ENCODE measurements at places on chromosomes 12 and 14.

DNA sequence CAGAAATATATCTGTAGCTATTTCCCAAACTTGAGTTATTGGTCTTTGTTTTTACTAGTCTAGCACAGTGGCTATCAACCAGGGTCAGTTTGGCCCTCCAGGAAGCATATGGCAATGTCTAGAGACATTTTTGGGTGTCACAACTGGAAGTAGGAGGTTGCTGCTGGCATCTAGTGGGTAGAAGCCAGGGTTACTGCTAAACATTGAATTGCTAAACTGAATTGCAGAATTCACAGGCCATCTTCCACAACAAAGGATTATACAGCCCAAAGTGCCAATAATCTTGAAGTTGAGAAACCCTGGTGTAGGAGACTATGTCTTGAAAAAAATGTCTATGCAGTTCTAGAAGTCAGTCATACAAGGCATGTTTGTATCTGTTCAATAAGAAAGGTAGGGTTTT lies 27.7 kb downstream of the ARHGAP5 start:
- DNase-seq, result peak; percentile 31

- no peak for DNase-seq
Measured at GRCh38 chr14:61466905-61467280, 145.5 kb downstream of the PRKCH start.

- DNase-seq, result peak; percentile 2
Measured at GRCh38 chr12:114166362-114166761, 200.2 kb upstream of the RBM19 start.

GRCh38 chr14:37034410-37035285 lies 137.8 kb downstream of the SLC25A21 start:
- no peak for DNase-seq

DNA sequence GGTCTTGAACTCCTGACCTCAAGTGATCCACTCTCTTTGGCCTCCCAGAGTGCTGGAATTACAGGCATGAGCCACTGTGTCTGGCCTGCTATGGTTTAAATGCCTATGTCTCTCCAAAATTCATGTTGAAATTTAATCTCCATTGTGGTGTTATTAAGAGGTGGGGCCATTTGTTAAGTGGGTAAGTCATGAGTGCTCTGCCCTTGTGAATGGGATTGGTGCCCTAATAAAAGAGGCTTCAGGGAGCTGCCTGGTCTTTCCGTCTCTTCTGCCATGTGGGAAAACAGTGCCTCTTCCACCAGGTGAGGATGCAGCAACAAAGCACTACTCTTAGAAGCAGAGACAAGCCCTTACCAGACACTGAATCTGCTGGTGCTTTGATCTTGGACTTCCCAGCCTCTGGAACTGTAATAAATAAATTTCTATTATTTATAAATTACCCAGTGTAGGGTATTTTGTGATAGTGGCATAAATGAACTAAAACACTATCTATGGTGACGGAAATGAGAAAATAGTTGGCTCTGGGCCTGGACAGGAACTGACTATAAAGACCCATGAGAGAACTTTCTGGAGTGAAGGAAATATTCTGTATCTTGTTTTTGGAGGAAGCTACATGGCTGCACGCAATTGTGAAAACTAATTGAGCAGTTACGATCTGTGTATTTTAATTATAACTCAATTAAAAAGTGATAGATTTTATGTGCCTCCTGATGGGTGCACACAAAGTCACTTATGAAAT lies 12.1 kb upstream of the ATP23 start:
- no peak for DNase-seq

GRCh38 chr14:30283822-30284446 lies 275.0 kb upstream of the G2E3 start:
- DNase-seq, result peak; percentile 47

- DNase-seq, result no peak
Measured at GRCh38 chr12:67773896-67774295, 125.4 kb downstream of the DYRK2 start.

DNA sequence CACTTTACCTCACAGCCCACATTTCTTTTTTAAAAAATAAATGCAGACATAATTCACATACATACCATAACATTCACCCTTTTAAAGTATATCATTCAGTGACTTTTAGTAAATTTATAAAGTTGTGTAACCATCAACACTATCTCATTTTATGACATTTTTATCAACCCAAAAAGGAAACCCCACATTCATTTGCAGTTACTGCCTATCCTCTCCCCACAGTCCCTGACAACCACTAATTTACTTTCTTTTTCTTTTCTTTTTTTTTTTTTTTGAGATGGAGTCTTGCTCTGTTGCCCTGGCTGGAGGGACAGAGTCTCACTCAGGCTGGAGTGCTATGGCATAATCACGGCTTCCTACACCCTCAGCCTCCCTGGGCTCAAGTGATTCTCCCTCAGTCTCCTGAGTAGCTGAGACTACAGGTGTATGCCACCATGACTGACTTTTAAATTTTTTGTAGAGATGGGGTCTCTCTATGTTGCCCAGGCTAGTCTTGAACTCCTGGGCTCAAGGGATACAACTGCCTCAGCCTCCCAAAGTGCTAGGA lies 1.5 kb upstream of the EP400 start:
- no peak for DNase-seq

- DNase-seq, result no peak
Measured at GRCh38 chr14:24250354-24250753, 7.9 kb upstream of the TINF2 start.

DNA sequence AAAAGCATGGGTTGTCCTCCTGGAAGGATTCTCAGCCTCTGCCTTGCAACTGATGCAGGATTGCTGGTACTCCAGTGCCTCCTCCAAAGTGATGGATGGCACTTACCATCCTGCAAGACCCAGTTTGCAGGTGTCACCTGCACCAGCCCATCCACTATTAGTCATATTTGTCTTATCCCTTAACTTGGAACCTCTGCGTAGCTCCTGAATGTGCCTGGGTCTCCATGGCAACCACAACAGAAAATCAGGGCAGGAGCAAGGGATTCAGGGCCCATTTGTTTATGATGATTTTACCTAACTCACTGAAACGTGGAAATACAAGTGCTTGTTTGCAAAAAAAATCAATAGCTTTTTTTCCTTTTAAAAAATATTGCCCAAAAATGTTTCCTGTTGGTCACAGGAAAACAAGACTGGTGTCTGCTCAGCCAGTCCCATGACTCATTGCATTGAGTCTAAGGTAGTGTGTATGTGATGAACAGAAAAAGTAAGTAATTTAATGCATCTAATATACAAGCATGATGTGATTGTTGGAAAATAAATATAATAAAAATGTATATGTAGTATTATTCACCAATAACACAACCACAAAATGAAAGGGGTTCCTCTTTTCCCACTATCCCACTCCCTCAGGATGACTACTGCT lies 1196.3 kb upstream of the TMEM132C start:
- DNase-seq, result no peak

- peak; percentile 15 for DNase-seq
Measured at GRCh38 chr14:55645145-55645544, 65.1 kb downstream of the KTN1 start.

- DNase-seq, result no peak
Measured at GRCh38 chr12:67928621-67929383, 60.4 kb upstream of the IFNG-AS1 start.

DNA sequence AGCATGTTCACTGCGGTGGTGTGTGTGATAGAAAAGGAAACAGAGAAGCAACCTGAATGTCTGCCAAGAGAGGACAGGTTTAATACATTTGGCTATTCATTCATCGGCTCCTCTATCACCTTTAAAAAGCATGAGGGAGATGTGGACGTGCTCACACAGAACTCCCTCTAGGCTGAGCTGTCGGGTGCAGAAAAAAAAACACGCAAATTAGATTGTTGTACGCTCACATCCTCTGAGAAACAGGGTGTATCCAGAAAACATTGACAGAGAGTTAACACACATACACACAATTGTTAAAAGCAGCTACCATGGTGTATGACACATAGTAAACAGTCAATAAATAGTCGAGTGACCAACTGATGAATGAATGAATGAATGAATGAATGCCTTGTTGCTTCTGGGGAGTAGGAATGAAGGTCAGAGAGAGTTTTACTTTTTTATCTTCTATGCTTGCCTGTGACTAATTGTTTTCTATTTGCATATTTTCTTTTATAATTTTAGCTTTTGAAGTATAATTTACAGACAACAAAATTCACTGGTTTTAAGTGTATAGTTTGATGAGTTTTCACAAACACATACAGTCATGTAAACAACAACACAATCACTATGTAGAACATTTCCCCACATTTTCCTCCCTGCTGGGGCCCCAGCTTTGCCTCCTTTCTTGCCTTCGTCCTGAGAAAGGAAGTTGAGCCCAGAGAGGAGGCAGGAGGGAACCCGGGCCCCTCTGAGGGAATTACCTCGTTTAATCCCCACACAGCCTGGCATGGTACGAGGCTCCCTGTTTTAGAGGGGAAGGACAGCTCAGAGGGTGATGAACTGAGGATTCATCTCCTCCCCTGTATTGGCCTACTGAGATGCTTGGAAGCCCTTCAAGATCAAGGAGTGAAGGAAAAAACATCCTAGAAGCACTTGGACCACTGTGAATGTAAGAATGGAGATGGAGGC lies 19.7 kb upstream of the FAM222A start:
- no peak for DNase-seq

DNA sequence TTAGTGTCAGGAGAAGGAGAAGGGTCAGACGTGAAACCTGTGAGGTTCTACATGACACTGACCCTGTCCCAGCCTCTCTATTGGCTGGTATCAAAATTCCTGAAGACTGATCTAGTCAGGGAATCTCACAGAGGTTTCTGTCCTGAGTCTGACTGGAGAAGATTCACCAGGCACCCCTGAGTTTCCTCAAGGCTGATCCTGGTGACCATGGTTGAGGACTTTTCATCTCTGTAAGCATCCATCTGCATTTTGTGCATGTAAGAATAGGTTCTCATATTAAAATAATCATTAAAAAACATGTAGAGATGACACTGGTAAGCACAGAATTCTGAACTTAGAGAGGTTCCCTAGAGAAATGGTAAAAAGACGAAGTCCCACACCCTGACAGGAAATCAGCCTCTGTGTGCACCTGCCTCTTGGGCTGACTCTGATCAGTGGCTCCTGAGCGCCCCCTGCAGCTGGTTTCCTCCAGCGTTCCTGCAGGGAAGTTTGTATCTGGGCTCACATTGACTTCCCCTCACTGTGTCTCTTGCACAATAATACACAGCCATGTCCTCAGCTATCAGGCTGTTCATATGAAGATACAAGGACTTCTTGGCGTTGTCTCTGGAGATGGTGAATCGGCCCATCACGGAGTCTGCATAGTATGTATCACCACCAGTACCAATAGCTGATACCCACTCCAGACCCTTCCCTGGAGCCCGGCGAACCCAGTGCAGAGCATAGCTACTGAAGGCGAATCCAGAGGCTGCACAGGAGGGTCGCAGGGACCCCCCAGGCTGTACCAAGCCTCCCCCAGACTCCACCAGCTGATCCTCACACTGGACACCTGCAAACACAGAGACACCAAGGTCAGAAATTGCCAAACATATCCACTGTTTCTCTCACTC lies 991.9 kb downstream of the TMEM121 start:
- DNase-seq, result peak; percentile 90

DNA sequence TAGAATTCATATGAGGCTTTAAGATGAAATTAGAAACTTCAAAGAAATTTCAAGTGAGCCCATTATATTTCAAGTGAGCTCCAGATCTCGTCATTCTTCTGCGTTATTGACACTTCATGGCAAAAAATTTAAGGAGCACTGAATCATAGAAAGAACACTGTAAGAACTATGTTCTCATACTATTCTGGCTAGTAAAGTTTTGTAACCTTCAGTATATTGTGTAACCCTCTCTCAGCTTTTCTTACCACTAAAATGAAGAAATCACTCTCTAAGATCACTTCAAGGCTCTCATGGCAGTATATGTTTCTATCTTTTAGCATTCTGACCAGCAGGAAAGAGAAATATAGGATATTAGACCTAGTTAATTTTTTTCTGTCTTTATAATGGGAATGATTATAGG lies 6.3 kb downstream of the GPHN start:
- DNase-seq, result peak; percentile 82

DNA sequence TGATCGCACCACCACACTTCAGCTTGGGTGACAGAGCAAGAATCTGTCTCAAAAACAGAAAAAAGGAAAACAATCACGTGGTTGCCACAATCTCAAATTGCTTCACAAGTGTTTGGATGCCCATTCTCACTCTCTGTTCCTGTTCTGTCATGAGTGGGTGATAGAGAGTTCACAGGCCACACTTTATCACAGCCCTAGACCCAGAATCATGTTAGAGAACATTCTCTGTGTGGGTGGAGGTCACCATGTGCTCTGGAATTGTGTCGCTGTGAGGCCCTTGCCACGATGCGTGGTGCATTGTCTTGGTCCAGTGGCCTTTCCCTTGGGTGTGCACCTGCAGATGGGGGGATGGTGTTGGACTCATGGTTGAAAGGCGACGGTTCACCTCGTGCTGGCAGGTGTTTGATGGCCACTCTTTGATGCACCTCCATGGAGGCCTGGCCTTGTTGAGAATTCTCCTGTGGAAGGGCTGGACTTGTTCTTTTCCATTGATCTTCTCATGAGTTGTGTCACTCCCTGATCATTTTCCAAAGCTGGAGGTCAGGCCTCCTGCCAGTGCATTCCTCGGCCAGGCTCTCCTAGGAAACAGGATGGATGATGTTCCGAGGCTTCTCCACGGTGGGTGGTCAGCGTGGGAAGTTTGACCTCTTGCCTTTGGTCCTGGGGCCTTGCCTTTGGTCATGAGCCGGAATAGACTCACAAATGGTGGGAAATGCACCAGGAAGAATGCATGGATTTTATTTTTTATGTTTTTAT lies 91.9 kb downstream of the SLC24A4 start:
- peak; percentile 86 for DNase-seq

DNA sequence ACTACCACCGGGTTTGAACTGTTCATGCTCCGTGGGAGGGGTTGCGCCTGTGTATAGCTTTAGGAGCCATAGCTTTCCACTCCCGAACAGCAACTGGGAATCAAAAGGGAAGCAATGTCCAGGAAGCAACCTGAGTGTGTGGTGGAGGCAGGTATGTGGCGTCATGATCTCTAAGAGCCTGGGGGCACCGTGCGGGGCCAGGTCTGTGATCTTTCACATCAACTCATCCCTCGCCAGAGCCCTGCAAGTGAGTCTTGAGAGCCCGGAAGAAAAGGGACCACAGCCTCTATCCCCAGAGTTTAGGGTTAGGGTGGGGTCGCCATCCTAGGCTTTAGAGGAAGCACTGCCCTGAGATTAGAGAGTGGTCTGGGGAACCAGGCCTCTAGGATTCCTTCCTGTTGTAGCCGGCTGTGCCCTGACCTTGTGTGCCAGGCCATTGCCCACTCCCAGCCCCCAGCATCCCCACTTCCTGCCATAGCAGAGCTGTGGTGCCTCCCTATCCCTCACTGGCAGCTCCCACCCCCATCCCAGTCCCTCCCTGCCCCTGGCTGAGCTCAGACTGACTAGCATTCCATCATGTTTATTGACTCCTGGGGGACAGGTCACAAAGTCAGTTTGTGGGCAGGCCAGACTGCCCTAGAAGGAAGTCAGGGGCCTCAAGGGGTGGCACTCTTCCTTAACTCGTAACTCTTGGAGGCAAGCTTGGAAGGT lies 745 bp upstream of the ADCY4 start:
- no peak for DNase-seq

DNA sequence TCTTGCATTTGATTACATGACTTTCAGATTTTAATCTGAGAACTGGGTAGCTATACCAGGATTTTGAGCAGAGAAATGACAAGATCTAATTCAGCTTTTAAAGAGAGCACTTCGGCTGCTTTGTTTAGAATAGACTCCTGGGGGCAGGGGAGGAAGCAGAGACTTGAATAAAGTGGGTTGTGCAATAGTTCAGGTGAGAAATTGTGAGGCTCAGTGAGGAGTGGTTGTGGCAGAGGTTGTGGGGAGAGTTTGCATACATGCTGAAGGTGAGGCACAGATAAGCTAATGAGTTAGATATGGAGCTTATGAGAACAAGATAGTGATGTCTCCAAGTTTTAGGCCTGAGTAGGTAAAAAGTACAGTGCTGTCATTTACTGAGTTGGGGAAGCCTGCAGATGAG lies 281.4 kb downstream of the FLRT2 start:
- DNase-seq, result no peak

- DNase-seq, result peak; percentile 62
Measured at GRCh38 chr12:54716261-54716660, 68.1 kb upstream of the DCD start.
